Activated CD4-positive, alpha-beta T cell treated with anti-CD3 and anti-CD28 coated beads, Interleukin-2, amount 50 U/mL, for 48 hours (primary cell): ENCODE measurements at places on chromosomes 5 and 9.

DNA sequence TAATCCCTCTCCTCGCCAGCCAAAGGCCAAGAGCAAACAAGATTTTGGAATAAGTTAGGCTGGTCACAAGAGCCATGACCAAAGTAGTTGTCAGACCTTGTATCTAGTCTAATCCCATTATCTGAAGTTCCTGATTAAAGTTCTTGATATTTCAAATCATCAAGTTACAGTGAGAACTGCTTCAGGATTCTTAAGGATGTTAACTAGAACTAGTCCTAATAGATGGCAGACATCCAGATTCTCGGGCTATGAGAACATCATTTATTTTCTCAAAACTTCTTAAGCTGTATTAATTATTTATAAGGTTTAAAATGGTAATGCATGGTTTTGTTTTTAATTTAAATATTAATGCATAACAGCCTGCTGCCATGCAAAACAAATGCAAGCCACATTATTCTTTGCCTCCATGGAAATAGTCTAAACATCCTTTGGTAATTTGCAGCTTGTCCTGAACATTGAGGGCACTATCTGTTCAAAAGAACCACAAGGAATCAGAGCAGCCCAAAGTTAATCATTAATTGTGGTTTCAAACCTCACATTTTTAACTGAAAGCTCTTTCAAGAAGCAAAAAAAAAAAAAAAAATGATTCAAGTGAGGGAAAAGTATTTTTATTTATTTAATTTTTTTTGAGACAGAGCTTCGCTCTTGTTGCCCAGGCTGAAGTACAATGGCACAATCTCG, 95.1 kb downstream of the TTC39B start:
- no peak for DNase-seq

- DNase-seq, result no peak
Observed at GRCh38 chr9:119257592-119257991, 111.6 kb downstream of the BRINP1 start.

GRCh38 chr5:72390836-72391235, 70.7 kb downstream of the PTCD2 start:
- no peak for DNase-seq

GRCh38 chr5:104635227-104635626, 1072.6 kb upstream of the NUDT12 start:
- DNase-seq, result no peak

- peak; percentile 97 for DNase-seq
Observed at GRCh38 chr9:127903557-127904475, 4.4 kb upstream of the ST6GALNAC6 start.

GRCh38 chr9:131473198-131473885, 29.4 kb upstream of the POMT1 start:
- DNase-seq, result no peak

- no peak for DNase-seq
Observed at GRCh38 chr9:3433066-3433465, 92.7 kb downstream of the RFX3 start.

DNA sequence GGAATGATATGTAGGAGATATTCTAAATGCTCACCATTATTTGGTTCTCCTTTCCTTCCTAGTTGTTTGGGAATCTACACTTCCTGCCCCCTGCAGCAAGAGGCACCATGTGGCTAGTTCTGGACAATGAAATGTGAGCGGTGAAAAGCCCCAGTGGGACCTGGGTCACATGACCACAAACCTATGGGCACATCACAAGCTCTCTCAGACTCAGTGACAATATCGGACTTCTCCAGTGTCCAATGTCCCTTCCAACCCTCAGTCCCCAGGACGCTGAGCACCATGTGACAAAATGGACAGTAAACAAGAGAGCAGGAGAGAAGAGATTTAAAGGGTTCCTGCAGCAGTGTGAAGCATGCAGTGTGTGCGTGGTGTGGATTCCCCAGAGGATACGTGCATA, 44.6 kb upstream of the FOXE1 start:
- no peak for DNase-seq

DNA sequence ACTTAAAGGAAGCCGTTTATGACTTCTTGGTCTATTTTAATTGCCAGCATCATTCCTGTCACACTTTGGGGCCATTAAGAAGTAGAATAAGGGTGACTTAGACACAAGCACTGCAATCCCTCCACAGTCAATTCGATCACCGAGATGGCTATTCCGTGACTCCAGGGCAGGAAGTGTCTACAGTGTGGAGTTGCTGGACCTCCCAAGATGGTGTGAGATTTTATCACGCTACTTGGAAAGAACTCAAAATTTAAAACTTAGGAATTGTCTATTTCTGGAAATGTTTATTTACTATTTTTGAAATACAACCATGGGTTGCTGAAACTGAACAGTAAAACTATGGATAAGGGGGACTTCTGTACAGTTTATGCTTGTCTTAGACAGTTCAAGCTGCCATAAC, 6.2 kb downstream of the FBXL7 start:
- no peak for DNase-seq

- no peak for DNase-seq
Observed at GRCh38 chr5:158286827-158287226, 427.9 kb upstream of the CLINT1 start.

DNA sequence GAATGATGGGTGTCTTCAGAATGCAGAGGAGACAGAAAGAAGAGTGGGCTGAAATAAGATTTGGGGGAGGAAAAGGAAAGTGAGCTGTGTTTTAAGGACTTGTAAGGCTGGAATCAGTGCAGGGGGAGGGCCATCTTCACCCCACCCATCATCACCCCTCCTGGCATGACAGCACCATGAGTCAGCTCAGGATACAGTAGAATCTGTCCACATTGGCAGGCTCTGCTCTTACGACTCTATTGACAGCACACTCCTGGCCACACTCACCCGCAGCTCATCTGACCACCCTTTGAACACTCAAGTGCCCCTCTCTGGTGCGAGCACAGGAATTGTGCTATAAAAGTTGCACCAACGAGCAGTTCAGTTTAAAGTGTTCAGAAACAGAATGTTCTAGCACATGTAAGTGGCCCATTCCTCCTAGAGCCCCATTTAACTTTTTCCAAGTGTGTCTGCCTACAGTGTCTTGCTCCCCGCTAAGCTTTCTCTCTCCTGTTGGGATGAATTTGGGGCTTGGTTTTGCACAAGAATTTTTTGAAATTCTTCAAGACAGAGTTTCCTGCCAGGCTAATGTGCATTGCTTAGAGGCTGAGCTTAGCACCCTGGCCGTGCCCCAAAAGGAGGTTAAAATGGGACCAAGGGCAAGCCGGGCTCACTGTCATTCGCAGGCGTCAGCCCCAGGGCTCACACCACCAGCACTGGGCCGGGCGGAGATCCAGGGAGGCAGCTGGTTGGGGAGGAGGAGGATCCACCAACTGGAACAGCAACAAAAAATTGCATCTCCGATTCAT, 12.0 kb downstream of the ADRA1B start:
- no peak for DNase-seq

- no peak for DNase-seq
Observed at GRCh38 chr5:135115591-135115990, 81.6 kb upstream of the PITX1 start.

GRCh38 chr5:154211641-154212390, 21.3 kb downstream of the GALNT10 start:
- DNase-seq, result no peak

DNA sequence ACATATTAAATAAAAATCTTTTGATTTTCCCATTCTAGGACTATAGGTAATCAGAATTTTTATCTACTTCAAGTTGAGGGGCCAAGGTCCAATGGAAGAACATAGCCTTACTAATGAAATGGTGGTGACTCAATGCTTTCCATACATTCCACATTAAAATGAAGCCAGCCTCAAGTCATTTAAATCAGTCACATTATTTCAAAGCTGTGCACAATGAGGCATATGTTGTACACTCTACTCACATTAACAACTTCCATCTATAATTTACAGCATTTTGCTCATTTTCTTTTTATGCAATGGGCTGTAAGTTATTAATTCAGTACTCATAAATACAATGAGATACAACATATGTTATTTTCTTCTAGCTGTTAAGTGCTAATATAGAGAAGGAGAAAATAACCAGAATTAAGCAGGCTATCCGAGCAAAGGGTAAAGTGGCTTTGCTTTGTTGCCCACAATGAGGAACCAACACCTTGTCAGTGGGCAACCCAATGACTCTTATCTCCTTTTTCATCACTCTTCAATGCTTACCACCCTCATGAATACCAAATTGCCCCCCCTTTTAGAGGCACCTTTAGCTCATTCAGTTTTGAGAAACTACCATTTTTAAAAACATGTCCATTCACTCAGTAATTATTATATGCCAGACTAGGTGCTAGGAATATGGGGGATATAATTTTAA, 52.4 kb downstream of the TTLL11 start:
- no peak for DNase-seq
